ENCODE measurements at places on chromosomes 12 and 14.

- H3K4me3 ChIP-seq: no peak overlapping the region
- DNase-seq: no peak
- no peaks in the 10 kb centered on the region for H3K36me3 ChIP-seq
- H3K4me1 ChIP-seq: peaks cover 17% of the 10 kb centered on the region
- H3K27ac ChIP-seq: no peak overlapping the region
These were observed 65.7 kb downstream of the TMEM30B start for GRCh38 chr14:61215222-61216020.

DNA sequence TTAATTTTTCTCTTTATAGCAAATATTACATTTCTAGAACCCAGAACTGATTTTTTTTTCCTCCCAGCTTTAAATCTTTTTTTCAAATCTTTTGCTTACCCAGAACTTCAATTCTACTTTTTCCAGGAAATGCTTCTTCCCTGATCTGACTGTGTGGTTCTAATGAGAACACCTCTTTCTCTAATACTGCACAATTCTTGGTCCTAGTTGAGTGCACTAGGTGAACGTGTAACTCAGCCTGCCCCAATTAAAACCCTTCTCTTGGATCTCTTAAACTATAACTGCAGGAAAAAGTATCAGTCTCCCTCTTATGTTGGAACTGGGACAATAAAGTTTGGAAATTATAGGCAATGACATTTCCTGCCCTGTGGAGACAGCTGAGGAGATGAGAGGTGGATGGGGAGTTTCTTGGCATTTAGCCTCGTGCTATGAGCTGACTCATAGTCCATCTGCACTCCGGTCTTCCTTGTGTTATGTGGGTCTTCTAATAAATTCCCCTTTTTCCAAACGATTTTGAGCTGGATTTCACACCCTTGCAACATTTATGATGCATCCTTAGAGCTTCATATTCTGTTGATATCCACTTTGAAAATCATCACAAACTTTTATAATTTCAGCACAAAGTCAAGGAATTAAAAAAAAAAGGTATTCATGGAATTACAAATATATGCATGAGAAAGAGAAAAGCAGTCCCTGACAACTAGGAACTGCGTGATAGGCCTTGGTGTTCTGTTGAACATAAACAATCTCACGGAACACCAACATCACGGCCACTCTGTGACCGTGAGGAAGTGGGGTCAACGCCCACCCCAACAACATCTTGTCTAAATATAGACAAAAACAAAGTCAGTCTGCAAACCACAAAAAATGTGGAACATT is 52.4 kb downstream of the BRMS1L start:
- peak; percentile 61 for DNase-seq
- H3K36me3 ChIP-seq: no peaks in the 10 kb centered on the region
- H3K27ac ChIP-seq: peak overlapping the region; percentile 68
- no peaks in the 10 kb centered on the region for H3K27me3 ChIP-seq

GRCh38 chr12:119710965-119711551 is 43.1 kb downstream of the PRKAB1 start:
- no peaks in the 10 kb centered on the region for H3K36me3 ChIP-seq
- peaks cover 4% of the 10 kb centered on the region for H3K4me1 ChIP-seq
- H3K4me3 ChIP-seq: no peak overlapping the region
- DNase-seq: no peak
- H3K27ac ChIP-seq: peak overlapping the region; percentile 56

DNA sequence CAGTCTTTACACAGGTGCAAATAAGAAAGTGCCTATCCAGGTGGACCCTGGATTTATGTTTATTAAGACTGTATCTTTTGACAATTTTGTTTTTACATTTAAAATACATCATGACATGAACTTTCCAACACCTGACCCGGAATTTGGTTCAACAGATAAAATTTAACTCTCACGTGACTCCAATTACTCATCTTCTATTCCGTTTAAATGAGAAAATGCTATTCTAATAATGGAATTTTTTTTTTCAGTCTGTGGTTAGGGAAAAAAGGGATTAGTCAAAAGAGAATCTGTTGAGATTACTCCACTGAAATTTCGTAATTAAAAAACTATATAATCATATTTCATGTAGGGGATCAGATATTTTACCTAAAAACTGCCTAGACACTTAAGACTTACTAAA is 11.1 kb downstream of the VPS37B start:
- no peak overlapping the region for H3K4me3 ChIP-seq
- DNase-seq: no peak
- no peaks in the 10 kb centered on the region for H3K36me3 ChIP-seq
- peaks cover 56% of the 10 kb centered on the region for H3K4me1 ChIP-seq
- no peak overlapping the region for H3K27ac ChIP-seq

DNA sequence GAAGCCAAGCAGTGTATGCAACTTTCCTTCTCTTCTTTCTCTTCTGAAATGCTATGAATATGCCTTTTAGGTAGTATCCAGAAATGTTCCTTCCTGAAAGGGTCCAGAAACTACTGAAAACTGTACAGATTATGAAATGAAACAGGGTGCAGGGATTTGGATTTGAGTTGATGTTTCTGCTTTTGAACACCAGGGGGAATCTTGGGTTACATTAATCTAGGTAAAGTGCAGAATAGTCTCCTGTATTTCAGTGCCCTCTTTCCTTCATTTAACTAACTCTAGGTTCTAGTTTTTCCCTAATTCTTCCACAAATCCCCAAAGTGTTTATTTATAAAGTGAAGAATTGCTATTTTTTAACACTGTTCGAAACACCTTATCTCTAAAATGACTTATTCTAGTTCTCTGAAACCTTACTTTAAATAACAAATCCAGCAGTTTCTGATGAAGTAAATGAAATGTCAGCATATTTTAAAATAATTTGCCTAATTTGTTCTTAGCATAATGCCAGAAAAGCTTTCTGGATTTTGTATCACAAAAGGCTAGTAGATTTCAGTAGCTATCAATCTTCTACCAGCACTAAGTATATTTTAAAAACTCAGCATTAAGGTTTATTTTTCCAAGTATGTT is 111.9 kb downstream of the LRRK2 start:
- no peaks in the 10 kb centered on the region for H3K4me1 ChIP-seq
- no peak overlapping the region for H3K4me3 ChIP-seq
- peak; percentile 22 for DNase-seq
- H3K36me3 ChIP-seq: no peaks in the 10 kb centered on the region

DNA sequence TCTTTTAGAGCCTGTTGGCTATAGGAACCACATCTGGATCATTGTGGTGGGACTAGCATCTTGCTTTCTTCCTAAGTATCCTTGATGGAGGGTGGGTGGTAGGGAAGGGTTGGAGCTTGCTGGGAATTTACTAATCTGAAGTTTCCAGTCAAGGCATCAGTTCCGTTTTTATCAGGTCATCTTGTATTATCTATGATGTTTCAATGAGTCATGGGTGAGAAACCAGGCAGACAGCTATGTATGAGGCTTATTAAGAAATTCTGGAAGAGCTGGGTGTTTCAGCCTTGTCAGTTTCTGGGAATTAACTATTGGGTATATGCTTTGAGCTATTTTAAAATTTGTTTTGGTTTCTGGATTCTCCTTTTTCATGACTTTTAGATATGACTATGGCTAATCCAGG is 11.3 kb downstream of the TSFM start:
- peak overlapping the region; percentile 32 for H3K27ac ChIP-seq
- no peaks in the 10 kb centered on the region for H3K36me3 ChIP-seq
- H3K27me3 ChIP-seq: no peaks in the 10 kb centered on the region
- no peak overlapping the region for H3K4me3 ChIP-seq
- H3K4me1 ChIP-seq: no peaks in the 10 kb centered on the region

DNA sequence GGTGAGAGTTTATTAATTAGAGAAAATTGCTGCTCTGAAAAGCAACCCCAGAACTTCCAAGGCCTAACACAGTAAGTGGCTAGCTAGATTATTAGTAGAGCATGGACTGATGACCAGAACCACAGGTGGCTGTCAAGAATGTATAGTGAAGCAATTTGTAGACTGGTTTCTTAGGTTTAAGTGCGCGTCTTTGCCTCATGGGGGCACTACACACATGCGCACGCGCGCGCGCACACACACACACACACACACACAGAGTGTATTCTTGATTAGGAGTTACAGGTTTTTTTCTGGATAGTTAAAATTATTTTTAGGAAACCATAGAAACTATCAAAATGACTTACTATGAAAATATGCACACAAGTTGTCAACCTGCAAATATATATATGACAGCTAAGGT is 66.5 kb downstream of the BHLHE41 start:
- H3K27ac ChIP-seq: no peak overlapping the region
- no peak overlapping the region for H3K4me3 ChIP-seq
- DNase-seq: no peak
- H3K4me1 ChIP-seq: no peaks in the 10 kb centered on the region
- H3K27me3 ChIP-seq: no peaks in the 10 kb centered on the region

DNA sequence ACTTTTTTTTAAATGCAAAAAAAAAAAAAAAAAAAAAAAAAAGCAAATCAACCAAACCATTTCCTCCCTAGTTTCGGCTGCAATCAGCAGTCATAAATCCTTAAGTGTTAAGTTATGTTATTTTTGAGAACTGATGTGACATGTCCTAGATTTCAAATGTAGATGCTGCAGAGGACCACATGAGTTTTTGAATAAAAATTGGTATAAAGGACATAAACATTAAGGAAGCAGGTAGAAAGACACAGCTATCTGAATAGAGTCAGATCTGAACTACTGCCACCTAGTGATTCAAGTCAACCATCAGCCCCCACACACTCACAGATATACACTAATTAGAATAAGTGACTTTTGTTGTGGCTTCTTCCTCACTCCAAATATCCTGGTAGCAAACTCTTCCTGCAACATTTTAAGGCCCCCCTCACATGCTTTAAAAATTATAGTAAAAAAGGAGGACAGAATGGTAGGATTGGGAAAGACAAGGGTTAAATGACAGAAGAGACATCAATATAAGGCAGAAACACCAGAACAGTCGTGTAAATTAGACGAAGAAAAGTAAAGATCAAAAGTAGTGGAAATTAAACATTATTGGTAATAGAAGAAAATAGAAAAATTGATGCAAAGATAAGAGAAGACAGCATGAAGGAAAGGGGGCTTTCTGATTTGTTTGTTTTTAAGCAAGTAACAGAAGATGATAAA is 394.5 kb upstream of the ATP2B1 start:
- no peaks in the 10 kb centered on the region for H3K27me3 ChIP-seq
- H3K36me3 ChIP-seq: no peaks in the 10 kb centered on the region
- peak; percentile 45 for DNase-seq
- no peak overlapping the region for H3K27ac ChIP-seq

DNA sequence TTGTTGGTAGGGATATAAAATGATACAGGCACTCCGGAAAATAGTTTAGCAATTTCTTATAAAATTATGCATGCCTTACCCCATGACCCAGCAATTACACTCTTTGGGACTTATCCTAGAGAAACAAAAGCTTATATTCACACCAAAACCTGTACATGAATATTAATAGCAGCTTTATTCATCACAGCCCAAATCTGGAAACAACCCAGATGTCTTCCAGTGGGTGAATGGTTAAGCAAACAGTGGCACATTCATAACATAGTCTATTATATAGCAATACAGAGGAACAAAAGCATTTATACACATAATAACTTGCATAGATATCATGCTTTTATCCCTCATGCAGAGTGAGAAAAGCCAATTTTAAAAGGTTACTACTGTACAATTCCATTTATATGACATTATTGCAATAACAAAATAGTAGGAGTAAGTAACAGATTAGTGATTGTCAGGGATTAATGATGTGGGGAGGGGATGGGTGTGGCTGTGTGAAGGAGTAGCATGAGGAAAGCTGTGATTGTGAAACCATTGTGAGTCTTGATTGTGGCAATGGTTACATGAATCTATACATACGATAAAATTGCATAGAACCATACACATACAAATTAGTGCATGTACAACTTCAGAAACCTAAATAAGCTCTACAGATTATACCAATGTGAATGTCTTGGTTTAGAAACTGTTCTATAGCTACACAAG is 363.1 kb upstream of the OR4E1 start:
- H3K36me3 ChIP-seq: no peaks in the 10 kb centered on the region
- H3K4me1 ChIP-seq: no peaks in the 10 kb centered on the region
- DNase-seq: no peak
- H3K27me3 ChIP-seq: peaks cover 5% of the 10 kb centered on the region
- no peak overlapping the region for H3K4me3 ChIP-seq
- no peak overlapping the region for H3K27ac ChIP-seq

DNA sequence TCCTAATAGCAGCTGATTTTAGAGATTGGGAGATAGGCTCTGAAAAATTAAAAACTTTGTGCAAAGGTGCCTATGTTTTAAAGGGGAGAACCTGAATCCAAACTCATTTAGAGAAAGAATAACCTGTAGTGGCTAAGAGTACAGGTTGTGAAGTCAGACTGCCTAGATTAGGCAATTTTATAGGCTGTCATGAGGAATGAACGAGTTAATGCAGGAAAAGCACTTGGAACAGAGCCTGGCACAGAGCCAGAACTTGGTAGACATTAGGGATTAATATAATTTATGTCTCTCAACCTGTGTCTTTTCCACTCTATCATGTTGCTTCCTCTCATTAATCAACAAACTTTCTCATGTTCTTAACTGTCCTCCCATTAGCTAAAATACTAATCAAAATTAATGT is 98.1 kb downstream of the WIF1 start:
- H3K27ac ChIP-seq: peak overlapping the region; percentile 83
- no peaks in the 10 kb centered on the region for H3K27me3 ChIP-seq
- no peaks in the 10 kb centered on the region for H3K4me1 ChIP-seq
- no peak overlapping the region for H3K4me3 ChIP-seq

DNA sequence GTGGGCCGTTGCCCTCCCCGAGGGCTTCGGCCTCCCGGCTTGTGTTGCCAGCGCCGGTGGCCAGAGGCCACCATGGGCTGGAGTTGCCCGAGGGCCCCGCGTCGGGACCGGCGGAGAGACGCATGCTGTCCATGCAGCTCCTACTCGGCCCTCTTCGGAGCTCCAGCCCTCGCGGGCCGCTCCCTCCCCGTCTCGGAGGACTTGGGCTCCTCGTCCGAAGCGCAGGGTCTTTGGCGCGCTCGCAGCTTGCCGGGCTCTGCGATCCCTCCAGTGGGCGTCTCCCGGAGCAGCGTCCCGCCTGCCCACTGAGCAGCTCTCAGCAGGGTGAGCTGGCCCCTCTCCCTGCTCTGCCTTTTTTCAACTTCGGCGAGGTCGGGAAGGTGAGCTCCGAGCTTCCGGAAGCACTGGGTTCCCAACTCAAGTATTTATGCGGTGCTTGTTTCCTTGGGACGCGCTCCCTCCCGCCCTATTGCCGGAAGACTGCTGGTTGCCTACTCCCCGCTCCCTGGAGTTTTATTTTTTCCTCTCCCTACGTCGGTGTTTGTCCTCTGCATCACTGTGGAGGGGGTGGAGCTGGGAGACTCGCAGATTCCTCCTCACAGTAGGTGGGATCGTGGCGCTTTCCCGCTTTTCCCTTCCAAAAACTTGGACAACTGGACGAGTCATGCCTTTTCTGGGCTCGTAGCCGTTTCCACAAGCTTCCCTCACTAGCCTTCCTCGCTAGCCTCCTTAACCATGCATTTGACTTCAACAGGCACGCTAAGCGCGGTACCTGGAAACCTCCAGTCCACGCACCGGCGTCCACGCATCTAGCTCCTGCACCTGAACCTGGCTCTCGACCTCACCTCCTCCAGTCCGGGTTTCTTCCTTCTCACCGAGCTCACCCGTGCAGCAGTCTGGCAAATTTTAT is at the start of gene AVPR1A:
TSS of gene AVPR1A (minus strand) at position 489 of the 910 bp plus-strand sequence. CDS start at position 124, 365 bp downstream.
- peaks cover 59% of the 10 kb centered on the region for H3K27me3 ChIP-seq
- H3K4me1 ChIP-seq: peaks cover 15% of the 10 kb centered on the region
- no peaks in the 10 kb centered on the region for H3K36me3 ChIP-seq
- H3K4me3 ChIP-seq: peak within 1 kb of the TSS; percentile 17

GRCh38 chr12:117685110-117685926 is 283.5 kb downstream of the KSR2 start:
- DNase-seq: peak; percentile 88
- no peaks in the 10 kb centered on the region for H3K36me3 ChIP-seq
- peaks cover 13% of the 10 kb centered on the region for H3K4me1 ChIP-seq
- peak overlapping the region; percentile 96 for H3K27ac ChIP-seq

Measured in hepatocyte (in vitro differentiated cells).